ENCODE measurements at places on chromosomes 1 and 21.
A peak's percentile ranks its signal among the peaks of the same experiment; 100 is the strongest.

- DNase-seq: no peak
Observed at GRCh38 chr1:65213271-65214023, 65.4 kb downstream of the AK4 start.

GRCh38 chr1:82321794-82322193 is 521.1 kb downstream of the ADGRL2 start:
- DNase-seq: no peak

DNA sequence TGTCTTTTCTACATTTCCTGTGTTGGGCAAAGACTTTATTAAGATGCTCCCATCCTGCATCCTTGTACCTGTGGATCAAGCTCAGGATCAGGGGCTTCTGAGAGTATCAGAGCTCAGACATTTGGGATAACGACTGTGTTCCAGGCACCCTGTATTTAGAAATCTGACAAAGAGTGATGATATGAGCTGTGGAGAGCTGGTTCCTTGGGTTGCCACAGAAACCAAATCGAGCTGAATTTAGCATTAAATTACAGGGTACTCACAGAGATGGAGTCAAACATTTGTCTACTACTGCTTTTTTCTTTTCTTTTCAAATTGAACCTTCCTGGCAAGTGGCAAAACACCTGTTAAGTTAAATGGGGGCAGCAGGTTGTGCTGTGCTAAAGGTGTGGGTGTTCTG is 110.6 kb downstream of the XCL2 start:
- no peak for DNase-seq

GRCh38 chr1:228968891-228969606 is 233.8 kb downstream of the RHOU start:
- no peak for DNase-seq

DNA sequence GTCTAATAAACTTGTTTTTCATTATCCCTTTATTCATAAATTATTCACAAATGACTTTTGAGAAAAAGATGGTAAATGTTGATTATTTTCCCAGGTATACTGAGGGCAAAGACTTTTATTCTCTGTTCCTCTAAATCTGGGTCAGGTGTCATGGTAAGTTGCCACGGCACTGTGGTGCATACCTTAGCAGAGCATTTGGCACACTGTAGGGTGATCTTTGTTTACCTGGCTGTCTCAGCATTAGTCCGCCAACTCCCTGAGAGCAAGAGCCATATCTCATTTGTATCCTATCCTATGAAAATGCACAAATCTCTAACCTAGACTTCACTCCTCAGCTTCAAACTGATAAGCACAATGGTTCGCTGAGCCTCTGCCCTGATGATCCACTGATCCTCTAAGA is 24.9 kb downstream of the GDAP2 start:
- DNase-seq: no peak

GRCh38 chr1:186609183-186609582 is 71.0 kb downstream of the PTGS2 start:
- DNase-seq: no peak

- no peak for DNase-seq
Observed at GRCh38 chr1:59680044-59680443, 134.7 kb upstream of the HOOK1 start.

- peak; percentile 40 for DNase-seq
Observed at GRCh38 chr1:11664336-11665065, 501 bp downstream of the FBXO6 start.

- no peak for DNase-seq
Observed at GRCh38 chr1:223718850-223719249, 6.5 kb downstream of the CAPN2 start.

- DNase-seq: no peak
Observed at GRCh38 chr1:40258445-40258769, 371 bp downstream of the ZMPSTE24 start.

DNA sequence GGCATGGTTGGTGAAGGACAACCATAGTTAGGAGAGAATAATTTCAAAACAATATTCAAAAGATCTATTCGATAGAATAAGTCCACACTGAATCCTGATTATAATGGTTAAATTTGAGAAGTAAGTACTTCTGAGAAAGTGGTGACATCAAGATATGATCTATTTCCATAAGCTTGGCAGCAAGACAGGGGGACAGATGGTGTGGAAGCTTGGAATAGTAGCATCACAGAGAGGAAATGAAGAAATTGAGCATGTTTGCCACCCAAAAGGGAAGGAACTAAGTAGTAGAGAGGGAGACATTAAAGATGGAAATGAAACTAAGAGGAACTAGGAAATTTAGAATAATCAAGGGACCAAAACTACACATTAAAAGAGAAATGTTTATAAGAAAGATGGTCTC is 94.5 kb downstream of the OLFM3 start:
- DNase-seq: no peak

DNA sequence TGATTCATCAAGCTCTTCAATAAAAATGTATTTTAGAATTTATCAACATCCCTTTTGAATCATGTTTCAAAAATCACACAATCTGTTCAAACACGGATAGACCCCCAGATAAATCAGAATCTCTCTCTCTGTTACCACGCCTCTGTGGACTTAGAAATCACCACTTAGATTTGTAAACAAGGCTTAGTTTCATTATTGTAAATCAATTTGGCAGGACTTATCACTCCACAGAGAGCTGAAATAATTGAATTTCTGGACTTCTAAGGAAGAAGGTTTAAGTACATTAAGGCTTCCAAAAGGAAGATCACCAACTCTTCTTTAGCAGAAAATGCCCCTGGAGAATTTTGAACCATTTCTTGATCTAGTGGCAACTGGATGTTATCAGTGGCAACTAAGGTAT is 100.4 kb downstream of the APP start:
- no peak for DNase-seq

GRCh38 chr1:231311720-231312431 is 25.8 kb downstream of the EXOC8 start:
- no peak for DNase-seq

DNA sequence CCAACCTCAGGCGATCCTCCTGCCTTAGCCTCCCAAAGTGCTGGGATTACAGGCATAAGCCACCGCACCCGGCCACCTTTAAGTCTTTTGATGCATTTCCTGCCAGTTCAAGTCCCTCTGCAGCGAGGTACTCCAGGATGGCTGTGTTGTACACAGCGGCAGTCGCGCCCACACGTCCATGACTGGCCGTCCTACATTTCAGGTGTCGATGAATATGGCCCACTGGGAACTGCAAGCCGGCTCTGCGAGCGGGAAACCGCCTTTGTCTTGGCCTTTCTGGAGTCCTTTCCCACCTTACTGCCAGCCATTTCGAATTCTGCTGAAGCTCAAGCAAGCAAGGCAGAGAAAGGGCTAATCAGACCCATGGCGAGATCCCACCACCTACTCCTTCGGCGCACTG is 34.6 kb downstream of the TRAPPC10 start:
- DNase-seq: no peak

DNA sequence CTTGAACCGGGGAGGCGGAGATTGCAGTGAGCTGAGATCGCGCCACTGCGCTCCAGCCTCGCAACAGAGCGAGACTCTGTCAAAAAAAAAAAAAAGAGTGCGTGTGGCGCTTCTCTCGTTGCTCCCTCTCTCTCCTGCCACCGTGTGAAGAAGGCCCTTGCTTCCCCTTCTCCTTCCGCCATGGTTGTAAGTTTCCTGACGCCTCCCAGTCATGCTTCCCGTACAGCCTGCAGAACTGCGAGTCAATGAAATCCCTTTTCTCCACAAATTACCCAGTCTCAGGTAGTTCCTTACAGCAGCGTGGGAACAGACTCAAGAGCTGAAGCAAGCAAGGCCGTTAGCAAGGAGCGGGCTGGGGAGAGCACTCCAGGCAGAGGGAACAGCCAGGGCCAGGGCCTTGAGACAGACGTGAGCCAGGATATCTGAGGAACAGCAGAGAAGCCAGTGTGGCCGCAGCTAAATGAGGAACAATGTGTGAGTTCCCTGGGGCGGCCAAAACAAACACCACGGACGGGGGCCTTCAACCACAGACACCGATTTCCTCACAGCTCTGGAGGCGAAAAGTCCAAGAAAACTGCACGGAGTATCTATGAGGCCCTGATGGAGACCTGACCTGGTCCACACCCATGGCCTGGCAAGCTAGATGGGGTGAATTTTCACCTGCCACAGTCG is 54.2 kb upstream of the ETS2 start:
- no peak for DNase-seq

GRCh38 chr1:208089761-208090370 is 154.3 kb downstream of the PLXNA2 start:
- DNase-seq: no peak

DNA sequence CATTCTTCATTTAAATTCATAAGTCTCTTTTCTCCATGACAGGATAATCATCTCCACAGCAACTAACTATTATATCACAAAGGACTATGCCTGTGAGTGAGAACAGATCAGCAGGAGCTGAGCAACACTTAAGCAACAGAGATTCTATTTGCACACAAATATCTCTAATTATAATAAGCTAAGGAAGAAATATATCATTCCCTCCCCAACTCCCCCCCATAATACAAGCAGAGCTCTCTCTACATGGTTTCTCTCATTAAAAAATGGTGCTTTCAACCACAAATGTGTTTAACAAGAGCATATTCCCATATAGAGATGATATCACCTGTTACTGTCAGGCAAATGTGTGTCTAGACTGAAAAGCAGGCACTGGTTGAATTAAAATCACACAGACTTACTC is 34.5 kb upstream of the NIBAN1 start:
- DNase-seq: no peak

DNA sequence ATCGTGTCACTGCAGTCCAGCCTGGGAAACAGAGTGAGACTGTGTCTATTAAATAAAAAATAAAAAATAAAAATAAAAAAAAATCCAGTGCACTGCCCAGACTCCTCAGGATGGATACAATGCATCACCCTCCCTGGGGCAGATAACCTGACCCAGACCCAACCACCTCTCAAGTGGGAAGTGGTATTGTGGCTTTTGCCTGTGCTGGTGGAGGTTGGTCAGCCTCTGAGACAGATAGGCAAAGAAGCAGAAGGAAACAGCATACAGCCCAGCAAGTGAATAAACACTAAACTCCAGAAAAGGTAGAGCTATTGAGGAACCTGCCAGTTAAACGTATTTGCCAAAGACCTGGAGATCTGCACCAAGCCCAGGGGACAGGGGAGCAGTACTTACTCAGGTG is 22.0 kb downstream of the HHIPL2 start:
- DNase-seq: no peak

GRCh38 chr1:109822749-109823542 is 59.2 kb upstream of the EPS8L3 start:
- DNase-seq: no peak

GRCh38 chr1:56627636-56628039 is 17.5 kb upstream of the PRKAA2 start:
- DNase-seq: no peak

GRCh38 chr1:54701996-54702395 is 13.7 kb upstream of the TTC4 start:
- no peak for DNase-seq

DNA sequence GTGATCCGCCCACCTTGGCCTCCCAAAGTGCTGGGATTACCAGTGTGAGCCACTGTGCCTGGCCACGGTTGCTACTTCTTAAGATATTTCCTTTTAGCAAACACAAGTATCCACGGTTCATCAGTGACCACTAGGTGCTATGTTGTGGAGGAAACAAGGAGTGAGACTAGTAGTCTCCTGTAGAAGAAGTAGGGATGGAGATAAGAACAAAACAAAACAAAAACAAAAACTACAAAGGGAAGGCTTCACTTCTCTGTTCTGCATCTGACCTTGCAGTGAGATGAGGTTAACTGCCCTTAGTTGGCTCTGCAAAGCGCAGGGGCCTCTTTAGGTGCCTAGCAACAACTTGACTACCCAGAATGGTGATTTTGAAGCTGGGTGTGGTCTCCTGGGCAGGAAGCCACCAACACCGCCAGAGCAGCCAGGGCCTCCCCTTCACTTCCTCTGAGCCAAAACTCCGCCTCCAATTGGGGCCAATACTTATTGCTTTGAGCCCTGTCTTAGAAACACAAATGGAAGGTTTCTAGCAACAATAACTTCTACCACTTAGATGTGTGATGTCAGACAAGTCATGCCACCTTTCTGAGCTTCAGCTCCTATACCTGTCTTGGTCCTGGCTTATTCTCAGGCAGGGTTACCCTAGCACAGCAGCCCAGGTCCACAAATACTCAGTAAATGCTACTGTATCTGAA is 12.8 kb upstream of the CDC42 start:
- DNase-seq: peak; percentile 69

GRCh38 chr1:156198831-156199349 is 5.0 kb downstream of the SLC25A44 start:
- DNase-seq: no peak

- no peak for DNase-seq
Observed at GRCh38 chr1:116772648-116773045, 18.4 kb downstream of the CD2 start.

- DNase-seq: no peak
Observed at GRCh38 chr1:12596007-12596821, 21.8 kb downstream of the DHRS3 start.

DNA sequence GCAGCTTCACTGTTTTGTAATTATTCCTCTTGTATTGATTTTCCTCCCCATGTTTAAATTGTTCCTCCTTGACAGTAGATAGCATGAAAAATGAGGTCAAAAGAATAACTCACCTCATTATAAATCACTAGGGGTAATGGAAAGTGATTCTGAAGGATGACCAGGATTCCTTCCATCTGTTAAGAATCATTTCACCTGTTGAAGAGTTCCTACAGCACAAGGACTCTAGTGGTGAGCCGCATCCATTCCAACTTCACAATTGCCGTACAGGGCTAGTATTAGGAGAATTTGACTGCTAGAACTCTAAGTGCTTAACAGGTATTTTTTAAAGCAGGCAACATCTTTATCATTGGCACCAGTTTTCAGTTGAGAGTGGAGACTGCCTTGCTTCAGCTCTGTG is 13.7 kb downstream of the PPP1R12B start:
- DNase-seq: no peak

DNA sequence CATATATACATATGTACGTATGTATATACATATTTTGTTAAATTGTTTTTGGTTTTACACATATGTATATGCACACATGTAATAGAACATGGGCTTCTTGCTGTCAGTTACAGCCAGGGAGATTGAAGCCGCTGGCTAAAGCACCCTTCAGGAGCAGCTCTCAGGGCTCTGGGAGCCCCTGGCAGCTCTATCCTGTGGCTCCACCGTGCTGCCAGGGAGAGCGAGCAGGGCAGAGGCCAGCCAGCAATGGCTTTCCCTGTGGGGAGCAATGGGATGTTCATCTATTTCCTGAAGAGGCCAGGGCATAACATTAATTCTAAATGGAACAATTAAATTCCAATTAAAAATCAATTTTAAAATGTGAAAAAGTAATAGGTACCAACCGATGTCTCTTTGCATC is 102.9 kb downstream of the PSMG1 start:
- DNase-seq: no peak

DNA sequence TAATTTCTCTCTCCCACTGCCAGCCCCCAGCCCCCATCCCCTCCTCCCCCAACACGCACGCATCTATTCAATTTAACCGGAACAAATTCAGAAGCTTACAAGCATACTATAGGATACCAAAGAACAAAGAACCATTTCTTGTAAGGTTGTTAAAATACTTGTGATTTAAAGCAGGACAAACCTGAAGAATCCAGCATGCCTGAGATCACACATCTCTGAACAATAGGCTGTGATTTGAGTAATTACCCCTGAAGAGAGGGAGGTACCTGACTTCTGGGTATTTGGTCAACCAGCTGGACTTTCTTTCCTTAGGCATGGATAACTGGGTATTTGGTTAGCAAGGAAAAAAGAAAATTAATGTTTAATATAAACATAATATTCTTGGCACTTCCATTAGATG is 105.1 kb downstream of the NMNAT2 start:
- DNase-seq: no peak
